ENCODE measurements at places on chromosomes 13 and 19. TPM values are rescaled to one million over a fixed set of nuclear protein-coding genes. Genes with fewer than 3 reads are reported as not detected.

- no peak for DNase-seq
Observed at GRCh38 chr13:72062566-72062965, 195.6 kb upstream of the DACH1 start.

- DNase-seq = no peak
Observed at GRCh38 chr13:59533561-59534555, 629.9 kb downstream of the DIAPH3 start.

GAMT gene
- 8.3 TPM for total RNA-seq

- DNase-seq = no peak
Observed at GRCh38 chr13:75303263-75303662, 178.7 kb downstream of the TBC1D4 start.
